ENCODE measurements at places on chromosomes 1 and 21. TPM values are rescaled to one million over a fixed set of nuclear protein-coding genes. Genes with fewer than 3 reads are reported as not detected.

Gene MATN1
- 0.85 TPM for total RNA-seq

Gene AGO3
- 53.1 TPM for total RNA-seq

Gene AMY2A
- not detected for total RNA-seq

Gene USH2A
- total RNA-seq, result 0.16 TPM

Gene DCDC2B
- not detected for total RNA-seq

Gene LINGO4
- total RNA-seq, result 0.16 TPM

Gene CD48
- 7.0 TPM for total RNA-seq

Gene TCEANC2
- 7.6 TPM for total RNA-seq

Gene BLACAT1
- not detected for total RNA-seq

Gene SH2D1B
- total RNA-seq, result 0.37 TPM

Gene CYP4X1
- 7.0 TPM for total RNA-seq

Gene CD160
- total RNA-seq, result 1.0 TPM

Gene PALMD
- 21.1 TPM for total RNA-seq

DNA sequence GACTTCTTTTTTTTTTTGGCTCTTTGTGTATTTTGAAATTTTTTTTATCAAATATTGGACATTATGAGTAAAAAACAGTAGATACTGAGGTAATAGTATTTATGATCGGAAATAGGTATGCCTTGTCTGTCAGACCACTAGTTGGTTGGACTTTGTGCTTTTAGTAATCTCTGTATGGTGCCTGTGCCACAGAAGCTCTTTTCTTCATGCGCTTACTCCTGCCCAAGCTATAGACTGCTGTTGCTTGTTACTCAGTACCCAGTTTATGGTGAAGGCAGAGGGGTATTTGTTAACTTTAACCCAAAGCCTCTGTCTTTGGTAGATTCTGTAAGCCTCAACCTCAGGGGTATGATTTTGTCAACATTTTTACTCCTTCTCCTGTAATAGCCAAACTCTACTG, 8.6 kb downstream of the SLC30A7 start:
- no peak for DNase-seq

GRCh38 chr1:161038523-161039153, at the start of gene TSTD1:
Gene TSTD1 (minus strand): TSS chr1:161038964. CDS start chr1:161038889, 75 bp downstream.
- DNase-seq, result no peak

- DNase-seq, result no peak
Observed at GRCh38 chr1:100714599-100714998, 4.9 kb upstream of the VCAM1 start.

DNA sequence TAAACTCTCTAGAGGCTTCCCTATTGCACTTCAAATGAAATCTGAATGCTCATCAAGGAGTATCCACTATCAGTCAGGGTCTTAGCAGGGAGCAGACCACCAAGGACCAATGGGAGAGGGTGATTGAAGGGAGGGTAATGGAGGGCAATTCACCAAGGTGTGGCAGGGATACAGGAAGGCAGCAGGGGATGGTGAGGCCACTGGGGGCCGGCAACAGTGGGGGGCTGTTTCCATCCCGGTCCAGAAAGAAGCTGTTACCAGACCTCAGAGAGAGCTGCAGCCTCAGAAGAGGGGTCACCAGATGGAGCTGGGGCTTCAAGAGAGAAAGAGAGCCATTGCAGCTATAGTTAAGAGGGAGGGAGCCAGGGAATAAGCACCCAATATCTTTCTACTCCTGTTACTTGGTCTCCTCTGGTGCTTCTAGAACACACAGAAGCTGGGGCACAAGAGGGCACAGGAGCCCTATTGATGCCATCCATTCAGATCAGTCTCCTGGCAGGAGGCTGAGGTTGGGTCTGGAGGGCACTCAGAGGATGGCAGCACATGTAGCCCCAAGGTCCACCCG, 417.6 kb downstream of the PTPRU start:
- DNase-seq, result no peak

- DNase-seq, result no peak
Observed at GRCh38 chr1:96464522-96464921, 257.1 kb upstream of the PTBP2 start.

- no peak for DNase-seq
Observed at GRCh38 chr1:185734929-185735700, 924 bp downstream of the HMCN1 start.

GRCh38 chr1:25973610-25974321, 24.1 kb downstream of the PAFAH2 start:
- no peak for DNase-seq

- DNase-seq, result no peak
Observed at GRCh38 chr1:227049253-227049652, 109.2 kb downstream of the COQ8A start.

- no peak for DNase-seq
Observed at GRCh38 chr1:53535846-53536245, 76.6 kb downstream of the DMRTB1 start.

GRCh38 chr1:7582460-7582972, 188.6 kb upstream of the VAMP3 start:
- DNase-seq, result no peak

DNA sequence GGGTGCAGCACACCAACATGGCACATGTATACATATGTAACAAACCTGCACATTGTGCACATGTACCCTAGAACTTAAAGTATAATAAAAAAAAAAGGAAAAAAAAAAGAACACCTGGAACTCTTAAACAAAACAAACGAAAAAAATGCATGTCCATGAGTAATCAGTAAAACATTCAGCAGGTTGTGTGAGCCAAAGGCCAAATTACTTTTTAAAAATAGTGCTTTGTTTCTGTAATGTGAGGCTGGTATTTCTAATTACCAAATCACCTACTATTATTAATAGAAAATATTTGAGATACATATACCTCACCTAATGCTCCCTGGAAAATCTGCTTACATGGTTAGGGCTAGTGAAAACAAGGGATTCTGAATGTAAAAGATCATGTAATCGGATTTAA, 294.4 kb upstream of the NR5A2 start:
- no peak for DNase-seq

DNA sequence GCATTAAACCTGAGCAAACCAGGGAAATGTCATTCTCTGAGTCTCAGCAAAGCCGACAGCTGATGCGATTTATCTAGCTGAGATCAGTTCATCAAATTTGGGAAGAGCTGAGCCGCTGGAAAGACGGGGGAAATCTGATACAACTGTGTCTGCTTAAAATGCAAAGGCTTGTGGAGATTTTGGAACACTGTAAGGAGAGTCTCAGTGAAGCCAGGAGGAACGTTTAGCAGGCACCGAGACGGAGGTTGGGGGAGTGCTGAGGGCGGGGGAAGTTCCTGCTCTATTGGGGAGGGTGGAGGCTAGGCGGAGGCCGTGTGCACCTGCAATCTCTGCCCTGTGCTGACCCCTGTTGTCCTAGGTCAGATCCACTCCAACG, 143.2 kb upstream of the CSF3R start:
- DNase-seq, result no peak

GRCh38 chr1:115980998-115981993, 5.0 kb downstream of the SLC22A15 start:
- DNase-seq, result no peak

DNA sequence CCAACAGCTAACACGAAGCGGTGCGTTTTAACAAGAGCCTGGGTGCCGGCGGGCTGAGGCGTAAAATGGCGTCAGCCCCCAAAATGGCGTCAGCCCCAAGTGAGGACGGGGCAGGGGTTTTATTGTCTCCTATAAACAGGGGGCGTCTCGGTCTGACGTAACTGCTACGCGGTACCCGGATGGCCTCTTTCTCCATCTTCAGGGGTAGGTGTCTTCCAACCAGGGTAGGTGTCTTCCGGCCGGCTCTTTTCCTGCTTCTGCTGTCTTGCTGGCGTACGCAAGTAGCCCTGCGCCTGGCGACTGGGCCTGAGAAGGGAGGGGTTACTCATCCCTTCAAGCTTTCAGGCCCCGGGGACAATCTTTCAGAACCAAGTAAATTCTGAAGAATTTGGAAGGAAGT, 45.3 kb downstream of the LGR6 start:
- no peak for DNase-seq

DNA sequence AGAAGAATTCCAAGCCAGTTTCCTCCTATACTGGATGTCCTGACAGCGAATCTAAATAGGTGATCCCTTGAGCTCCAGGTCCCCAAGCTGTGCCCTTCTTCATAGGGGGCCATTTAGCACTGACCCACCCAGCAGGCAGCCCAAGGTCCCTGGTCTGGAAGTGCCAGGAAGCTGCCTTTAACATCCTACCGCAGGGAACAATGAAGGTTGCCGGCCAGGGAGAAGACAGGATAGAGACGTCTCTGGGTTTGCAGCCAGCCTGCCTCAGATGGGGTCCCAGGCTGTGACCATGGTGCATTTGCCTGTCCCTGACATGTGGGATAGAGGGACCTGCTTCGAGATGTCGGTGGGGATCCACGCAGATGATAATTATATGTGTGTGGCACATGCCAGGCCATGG, 2.7 kb upstream of the RIPK4 start:
- DNase-seq, result no peak

DNA sequence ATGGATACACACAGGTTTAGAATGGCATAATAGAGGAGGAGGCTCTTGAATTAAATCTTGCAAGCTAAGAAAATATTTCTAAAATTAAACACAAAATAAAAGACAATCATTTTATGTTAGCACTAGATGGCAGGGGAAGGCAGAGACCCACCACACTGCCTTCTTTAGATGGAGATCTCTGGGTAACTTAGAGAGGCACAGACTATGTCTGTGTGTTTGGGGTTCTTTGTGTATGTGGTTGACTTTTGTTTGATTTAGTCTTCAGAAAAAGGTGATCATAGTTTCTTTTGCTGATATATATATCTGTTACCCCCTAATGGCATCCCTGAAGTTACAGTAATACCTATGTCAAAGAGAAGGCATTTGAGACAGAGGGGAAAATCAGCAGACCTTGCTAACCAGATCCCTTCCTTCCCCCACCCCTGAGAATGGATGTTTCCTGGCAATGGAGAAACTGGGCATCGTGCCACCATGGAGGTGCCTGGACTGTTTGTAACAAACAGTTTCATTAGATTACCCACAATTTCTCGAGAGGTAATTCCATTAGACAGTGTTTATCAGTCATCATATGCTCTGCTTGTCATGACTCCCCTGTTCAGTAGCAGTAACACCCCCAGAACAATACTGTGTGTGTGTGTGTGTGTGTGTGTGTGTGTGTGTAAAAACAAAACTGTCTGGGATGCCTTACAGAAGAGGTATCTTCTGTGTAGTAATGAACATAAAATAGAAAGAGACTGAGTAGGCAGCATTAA, 228.3 kb upstream of the DEPDC1 start:
- DNase-seq, result peak; percentile 20

DNA sequence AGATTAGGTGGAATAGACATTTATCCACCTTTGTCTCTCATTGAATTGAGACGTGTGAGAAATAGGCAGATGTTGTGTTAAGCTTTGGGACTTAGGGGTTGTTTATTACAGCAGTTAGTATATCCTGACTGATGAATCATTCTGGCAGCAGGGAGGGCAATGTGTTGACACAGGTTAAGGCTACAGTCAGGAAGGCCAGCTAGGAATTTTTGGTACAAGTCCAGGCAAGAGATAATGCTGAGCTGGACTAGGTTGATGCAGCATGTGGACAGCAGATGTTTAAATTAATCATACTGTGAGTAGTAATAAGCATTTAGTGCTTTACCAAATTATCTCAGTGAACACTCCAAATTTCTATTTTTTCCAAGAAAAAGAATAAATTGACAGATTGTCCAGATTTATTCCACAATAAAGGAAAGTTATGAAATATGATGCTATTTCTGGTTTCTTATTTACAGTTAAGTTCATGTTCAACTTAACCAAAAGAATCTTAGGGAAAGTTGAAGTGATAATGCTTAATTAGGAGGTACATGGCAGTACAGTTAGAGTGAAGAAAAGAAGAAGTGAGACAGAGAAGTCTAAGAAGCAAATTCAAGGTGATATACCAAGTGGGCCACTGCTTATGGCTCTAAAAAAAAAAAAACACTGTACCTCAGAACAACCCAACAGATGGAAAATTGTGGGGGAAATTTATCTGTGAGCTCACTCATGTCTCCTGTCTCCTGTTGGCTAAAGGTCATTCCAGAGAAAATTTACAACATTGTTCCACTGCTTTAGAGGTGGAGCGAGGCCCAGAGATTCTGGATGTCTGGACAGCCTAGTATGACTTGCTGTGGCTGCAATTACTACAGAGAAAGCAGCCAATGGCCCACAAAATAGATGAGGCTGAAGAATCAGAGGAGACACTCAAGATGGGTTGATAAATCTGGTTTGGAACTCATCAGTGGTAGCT, 102.7 kb upstream of the C21orf91 start:
- no peak for DNase-seq

GRCh38 chr1:23562137-23562876, 3.0 kb upstream of the ID3 start:
- peak; percentile 97 for DNase-seq

DNA sequence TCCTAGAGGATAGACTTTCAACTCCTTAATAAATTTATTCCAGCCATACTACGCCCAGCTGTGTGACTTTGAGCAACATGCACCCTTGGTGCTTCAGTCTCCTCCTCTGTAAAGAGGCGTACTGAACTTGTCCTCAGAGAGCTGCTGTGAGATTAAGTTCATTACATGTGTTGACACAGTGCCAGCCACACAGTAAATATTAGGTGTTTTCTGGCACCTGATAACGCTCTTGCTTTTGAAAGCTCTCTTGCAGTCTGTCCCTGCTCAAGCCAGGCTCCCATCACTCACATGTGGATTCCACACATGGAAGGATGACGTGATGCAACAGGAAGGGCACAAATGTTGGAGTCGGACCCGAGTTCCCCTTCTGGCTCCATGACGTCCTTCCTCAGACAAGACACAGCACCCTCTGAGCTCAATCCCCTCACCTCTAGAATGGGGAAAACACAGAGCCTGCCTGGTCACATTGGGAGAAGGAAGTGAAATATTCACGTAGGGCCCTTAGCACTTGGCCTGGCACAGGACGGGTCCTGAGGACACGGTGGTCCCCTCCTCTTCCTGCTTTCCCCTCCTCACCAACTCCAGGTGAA, 7.7 kb downstream of the IFNLR1 start:
- no peak for DNase-seq

DNA sequence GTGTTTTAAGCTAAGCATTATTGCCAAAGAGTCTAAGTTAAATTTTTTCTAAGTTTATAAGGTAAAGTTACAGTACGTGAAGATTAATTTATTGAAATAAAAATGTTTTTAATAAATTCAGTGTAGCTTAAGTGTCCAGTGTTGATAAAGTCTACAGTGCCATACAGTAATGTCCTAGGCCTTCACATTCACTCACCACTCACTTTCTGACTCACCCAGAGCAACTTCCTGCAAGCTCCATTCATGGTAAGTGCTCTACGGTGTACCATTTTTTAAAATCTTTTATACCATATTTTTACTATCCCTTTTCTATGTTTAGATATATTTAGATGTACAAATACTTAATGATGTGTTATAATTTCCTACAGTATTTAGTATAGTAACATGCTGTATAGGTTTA, 173.2 kb downstream of the CACNA1E start:
- DNase-seq, result no peak

GRCh38 chr1:81329041-81329440, 471.7 kb upstream of the ADGRL2 start:
- DNase-seq, result no peak

- DNase-seq, result no peak
Observed at GRCh38 chr1:108585313-108585712, 25.4 kb downstream of the EEIG2 start.

DNA sequence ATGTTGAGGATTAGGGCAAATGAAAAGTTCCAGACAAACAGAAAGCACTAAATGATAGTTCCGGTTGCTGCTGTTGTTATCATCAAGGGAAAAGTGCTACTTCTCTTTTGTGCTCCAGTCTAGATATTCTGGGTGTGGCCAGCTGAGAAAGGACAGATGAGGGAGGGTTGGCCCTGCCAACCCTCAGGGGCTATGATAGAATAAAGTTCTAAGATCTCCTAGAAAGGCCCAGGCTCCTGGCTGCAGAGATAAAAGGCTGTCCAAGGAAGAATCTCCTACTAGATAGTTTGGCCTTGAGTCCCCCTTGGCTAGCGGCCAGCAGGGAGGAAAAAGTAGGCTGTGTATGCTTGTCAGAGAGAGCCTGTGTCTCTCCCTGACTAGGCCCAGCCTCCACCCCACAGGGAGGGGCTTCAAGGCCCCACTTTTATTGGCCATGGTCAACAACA, 31.5 kb downstream of the RIMS3 start:
- DNase-seq, result peak; percentile 18

Data from urinary bladder (tissue), 4 donors.